ENCODE measurements at places on chromosomes 3 and 15. TPM values are rescaled to one million over a fixed set of nuclear protein-coding genes. Genes with fewer than 3 reads are reported as not detected.

Gene GHSR
- total RNA-seq = not detected

Gene SKOR1
- 0.13 TPM for total RNA-seq

Gene RTP3
- total RNA-seq = not detected

Gene MESP2
- 1.3 TPM for total RNA-seq

Gene GP9
- not detected for total RNA-seq

Gene FGF12
- 10.9 TPM for total RNA-seq

Gene LRRC49
- total RNA-seq = 6.3 TPM

GRCh38 chr15:48458876-48459275 is 127.6 kb downstream of the DUT start:
- no peaks in the 10 kb centered on the region for H3K4me1 ChIP-seq
- DNase-seq = no peak
- no peak overlapping the region for H3K4me3 ChIP-seq
- no peaks in the 10 kb centered on the region for H3K27me3 ChIP-seq
- no peak overlapping the region for H3K27ac ChIP-seq

GRCh38 chr15:67947254-67948039 is 106.7 kb upstream of the PIAS1 start:
- no peaks in the 10 kb centered on the region for H3K36me3 ChIP-seq
- H3K27ac ChIP-seq = no peak overlapping the region
- no peak for DNase-seq
- H3K27me3 ChIP-seq = no peaks in the 10 kb centered on the region
- peaks cover 18% of the 10 kb centered on the region for H3K4me1 ChIP-seq
- no peak overlapping the region for H3K4me3 ChIP-seq

GRCh38 chr3:66693461-66694031 is 192.7 kb upstream of the LRIG1 start:
- no peak for DNase-seq
- H3K4me1 ChIP-seq = no peaks in the 10 kb centered on the region
- no peaks in the 10 kb centered on the region for H3K27me3 ChIP-seq

DNA sequence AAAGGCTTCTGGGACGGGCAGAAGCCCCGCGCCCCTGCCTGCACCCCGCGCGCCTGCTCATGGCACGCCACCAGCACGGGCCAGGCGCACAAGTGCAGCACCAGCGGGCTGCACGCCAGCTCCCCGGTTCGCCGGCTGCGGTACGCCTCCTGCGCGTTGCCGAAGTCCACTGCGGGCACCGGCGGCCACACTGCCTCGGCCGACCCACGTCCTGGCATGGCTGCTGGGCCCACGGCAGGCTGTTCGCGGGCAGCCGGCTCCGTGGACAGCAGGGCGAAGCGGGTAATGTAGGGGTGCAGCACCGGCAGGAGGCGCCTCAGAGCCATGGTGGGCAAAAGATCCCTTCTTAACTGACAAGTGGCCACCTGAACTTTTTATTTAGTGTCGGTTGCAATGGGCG is 34.8 kb downstream of the MCCC1 start:
- H3K4me1 ChIP-seq = peaks cover 10% of the 10 kb centered on the region
- H3K36me3 ChIP-seq = 0 out of 2 replicates have a peak, but pooled peaks cover 19% of the 10 kb centered on the region
- no peaks in the 10 kb centered on the region for H3K27me3 ChIP-seq

DNA sequence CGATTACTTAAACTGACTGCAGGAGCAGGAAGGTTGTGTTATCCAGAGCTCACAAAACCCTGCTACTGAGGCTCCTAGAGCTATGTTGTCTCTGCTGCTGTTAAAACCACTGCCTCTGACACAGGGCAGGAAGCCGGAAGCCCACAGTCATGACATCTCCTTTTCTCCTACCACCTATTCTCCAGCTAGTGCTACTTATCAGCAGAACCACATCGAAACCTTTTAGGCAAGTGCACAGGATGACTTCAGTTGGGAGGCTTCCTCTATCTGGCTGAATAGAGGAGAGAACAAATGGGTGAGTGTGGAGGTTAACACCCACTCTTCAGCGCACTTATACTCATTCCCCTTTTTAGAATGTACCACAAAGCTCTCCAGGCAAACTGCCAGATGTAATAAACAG is 638.0 kb downstream of the OTOL1 start:
- H3K4me1 ChIP-seq = no peaks in the 10 kb centered on the region
- H3K4me3 ChIP-seq = no peak overlapping the region
- no peak overlapping the region for H3K27ac ChIP-seq
- no peaks in the 10 kb centered on the region for H3K27me3 ChIP-seq

DNA sequence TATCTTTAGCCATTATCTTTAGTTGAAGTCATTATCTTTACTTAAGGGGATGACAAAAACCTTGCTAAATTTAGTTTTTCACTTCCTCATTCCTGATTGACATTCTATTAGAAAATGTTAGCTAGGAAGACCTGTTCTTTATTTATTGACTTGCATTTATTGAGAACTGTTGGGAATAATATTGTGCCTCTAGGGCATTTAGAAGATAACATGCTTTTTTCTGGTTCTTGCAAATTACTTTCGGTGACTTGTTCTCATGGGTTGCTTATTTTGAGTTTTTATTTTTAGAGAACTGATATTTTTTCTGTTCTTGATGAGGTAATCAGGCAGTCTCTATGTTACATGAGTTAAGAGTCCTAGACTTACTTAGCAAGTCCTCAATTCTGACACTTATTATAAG is 48.3 kb upstream of the CTDSPL start:
- no peaks in the 10 kb centered on the region for H3K4me1 ChIP-seq
- DNase-seq = no peak
- no peak overlapping the region for H3K27ac ChIP-seq
- H3K36me3 ChIP-seq = no peaks in the 10 kb centered on the region
- H3K4me3 ChIP-seq = no peak overlapping the region

GRCh38 chr3:123816673-123817207 is 67.4 kb downstream of the MYLK start:
- no peaks in the 10 kb centered on the region for H3K36me3 ChIP-seq
- H3K27ac ChIP-seq = no peak overlapping the region
- H3K4me3 ChIP-seq = no peak overlapping the region
- H3K4me1 ChIP-seq = peaks cover 23% of the 10 kb centered on the region
- DNase-seq = no peak
- H3K27me3 ChIP-seq = no peaks in the 10 kb centered on the region

DNA sequence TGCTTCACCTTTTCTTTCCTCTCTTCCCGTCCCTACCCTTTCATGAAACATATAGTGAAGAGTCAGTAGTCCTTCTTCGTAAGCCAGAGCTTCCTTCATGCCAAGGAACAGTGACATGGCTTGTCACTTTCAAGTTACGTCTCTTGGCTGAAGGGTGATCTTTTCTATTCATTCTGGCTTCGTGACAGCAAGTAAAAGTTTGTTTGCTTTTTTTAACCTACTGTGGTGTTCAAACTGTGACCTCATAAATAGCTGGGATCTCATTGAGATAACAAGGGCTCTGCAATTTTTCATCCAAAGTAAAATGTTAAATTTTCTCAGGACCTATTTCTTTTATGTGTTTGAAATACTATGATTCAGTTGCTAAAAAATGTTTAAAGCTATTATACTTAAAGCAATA is 10.5 kb downstream of the CDIN1 start:
- H3K27ac ChIP-seq = no peak overlapping the region
- peaks cover 14% of the 10 kb centered on the region for H3K36me3 ChIP-seq
- H3K4me1 ChIP-seq = peaks cover 16% of the 10 kb centered on the region
- no peaks in the 10 kb centered on the region for H3K27me3 ChIP-seq
- no peak for DNase-seq

- H3K27ac ChIP-seq = no peak overlapping the region
- no peaks in the 10 kb centered on the region for H3K27me3 ChIP-seq
- H3K36me3 ChIP-seq = no peaks in the 10 kb centered on the region
Measured at GRCh38 chr3:52986938-52987337, 58.9 kb downstream of the SFMBT1 start.

- no peak for DNase-seq
- H3K27ac ChIP-seq = no peak overlapping the region
- H3K4me1 ChIP-seq = peaks cover 75% of the 10 kb centered on the region
- H3K36me3 ChIP-seq = no peaks in the 10 kb centered on the region
- no peak overlapping the region for H3K4me3 ChIP-seq
- H3K27me3 ChIP-seq = no peaks in the 10 kb centered on the region
Measured at GRCh38 chr15:29815000-29815710, 7.1 kb downstream of the TJP1 start.

DNA sequence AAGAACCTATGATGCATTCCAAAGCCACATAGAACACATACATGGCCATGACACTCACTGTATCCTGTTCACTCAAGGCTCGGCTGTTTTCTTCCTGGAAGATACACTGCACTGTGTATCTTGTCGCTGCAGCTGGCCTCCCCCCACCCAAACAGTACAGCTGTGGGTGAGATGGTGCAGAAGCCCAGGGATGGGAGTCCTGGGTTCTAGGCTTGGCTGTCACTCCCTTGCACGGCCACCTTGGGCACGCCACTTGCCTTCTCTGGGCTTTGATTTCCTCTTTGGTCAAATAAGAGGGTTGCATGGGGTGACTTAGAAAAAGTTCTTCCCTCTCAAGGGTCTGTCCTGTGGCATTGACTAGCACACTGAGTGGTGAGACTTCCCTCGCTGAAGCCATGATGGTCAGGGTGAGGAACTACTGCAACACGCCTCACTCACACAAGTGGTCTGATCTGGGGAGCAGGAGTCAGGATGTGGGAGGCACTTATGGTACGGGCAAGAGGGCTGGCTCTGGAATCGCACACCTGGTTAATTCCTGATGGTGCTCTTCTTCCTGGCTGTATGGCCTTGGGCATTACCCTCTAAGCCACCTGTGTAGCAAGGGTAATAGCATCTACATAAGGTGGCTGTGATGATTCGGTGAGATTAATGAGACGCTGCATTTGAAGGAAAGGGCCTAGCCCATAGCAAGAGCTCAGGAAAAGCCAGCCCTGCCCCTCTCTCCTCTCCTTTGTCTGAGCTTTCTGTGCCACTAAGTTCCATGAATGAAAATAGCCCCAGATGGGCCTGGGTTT is 44.0 kb downstream of the ANP32A start:
- no peaks in the 10 kb centered on the region for H3K4me1 ChIP-seq
- no peaks in the 10 kb centered on the region for H3K36me3 ChIP-seq
- H3K4me3 ChIP-seq = no peak overlapping the region

DNA sequence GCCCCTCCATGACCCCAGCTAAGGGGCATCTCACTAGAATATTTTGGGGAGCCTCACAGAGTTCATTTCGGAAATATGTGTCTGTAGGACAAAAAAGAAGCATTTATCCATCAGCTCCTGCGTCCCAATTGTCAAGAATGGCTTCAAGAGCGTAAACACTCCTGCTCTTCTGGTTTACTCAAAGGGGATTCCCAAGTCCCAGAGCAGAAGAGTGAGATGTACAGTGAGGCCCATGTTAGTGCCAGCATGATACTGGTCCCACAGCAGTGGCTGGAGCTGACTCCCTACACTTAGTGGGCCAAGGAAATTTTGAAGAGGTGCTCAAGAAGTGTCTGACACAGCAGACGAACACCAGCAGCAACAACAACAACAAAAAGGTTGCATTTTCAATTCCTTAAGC is 34.9 kb upstream of the ARL8B start:
- H3K27ac ChIP-seq = no peak overlapping the region
- H3K27me3 ChIP-seq = no peaks in the 10 kb centered on the region
- no peak for DNase-seq
- no peak overlapping the region for H3K4me3 ChIP-seq
- no peaks in the 10 kb centered on the region for H3K4me1 ChIP-seq

GRCh38 chr15:60420203-60420716 is 22.5 kb upstream of the ANXA2 start:
- H3K4me3 ChIP-seq = no peak overlapping the region
- H3K4me1 ChIP-seq = peaks cover 20% of the 10 kb centered on the region
- H3K36me3 ChIP-seq = no peaks in the 10 kb centered on the region
- no peaks in the 10 kb centered on the region for H3K27me3 ChIP-seq
